Daoy (cell line): ENCODE measurements at places on chromosomes 16 and 17.
A peak's percentile ranks its signal among the peaks of the same experiment; 100 is the strongest.

- no peak for DNase-seq
Observed at GRCh38 chr17:55416470-55417052, 5.1 kb downstream of the MMD start.

GRCh38 chr16:13864689-13865088 lies 55.3 kb upstream of the ERCC4 start:
- no peak for DNase-seq

GRCh38 chr17:72240333-72240732 lies 119.5 kb downstream of the SOX9 start:
- DNase-seq, result no peak

- peak; percentile 97 for DNase-seq
Observed at GRCh38 chr17:42422958-42423712, at the start of gene CAVIN1. Gene CAVIN1 (minus strand): TSS chr17:42423256. CDS start chr17:42423097, 159 bp downstream.

DNA sequence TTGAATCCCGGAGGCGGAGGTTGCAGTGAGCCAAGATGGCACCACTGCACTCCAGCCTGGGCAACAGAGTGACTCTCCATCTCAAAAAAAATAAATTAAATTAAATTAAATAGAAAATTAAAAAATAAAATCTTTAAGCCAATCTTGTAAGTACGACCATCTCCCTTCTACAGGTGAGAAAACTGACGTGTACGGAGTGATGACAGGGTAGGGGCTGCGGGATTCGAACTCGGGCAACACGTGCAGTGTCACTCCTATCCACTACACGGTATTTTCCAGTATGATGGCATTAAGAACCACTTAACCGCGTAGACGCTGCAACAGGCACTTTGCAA lies 762 bp downstream of the WDR59 start:
- no peak for DNase-seq

DNA sequence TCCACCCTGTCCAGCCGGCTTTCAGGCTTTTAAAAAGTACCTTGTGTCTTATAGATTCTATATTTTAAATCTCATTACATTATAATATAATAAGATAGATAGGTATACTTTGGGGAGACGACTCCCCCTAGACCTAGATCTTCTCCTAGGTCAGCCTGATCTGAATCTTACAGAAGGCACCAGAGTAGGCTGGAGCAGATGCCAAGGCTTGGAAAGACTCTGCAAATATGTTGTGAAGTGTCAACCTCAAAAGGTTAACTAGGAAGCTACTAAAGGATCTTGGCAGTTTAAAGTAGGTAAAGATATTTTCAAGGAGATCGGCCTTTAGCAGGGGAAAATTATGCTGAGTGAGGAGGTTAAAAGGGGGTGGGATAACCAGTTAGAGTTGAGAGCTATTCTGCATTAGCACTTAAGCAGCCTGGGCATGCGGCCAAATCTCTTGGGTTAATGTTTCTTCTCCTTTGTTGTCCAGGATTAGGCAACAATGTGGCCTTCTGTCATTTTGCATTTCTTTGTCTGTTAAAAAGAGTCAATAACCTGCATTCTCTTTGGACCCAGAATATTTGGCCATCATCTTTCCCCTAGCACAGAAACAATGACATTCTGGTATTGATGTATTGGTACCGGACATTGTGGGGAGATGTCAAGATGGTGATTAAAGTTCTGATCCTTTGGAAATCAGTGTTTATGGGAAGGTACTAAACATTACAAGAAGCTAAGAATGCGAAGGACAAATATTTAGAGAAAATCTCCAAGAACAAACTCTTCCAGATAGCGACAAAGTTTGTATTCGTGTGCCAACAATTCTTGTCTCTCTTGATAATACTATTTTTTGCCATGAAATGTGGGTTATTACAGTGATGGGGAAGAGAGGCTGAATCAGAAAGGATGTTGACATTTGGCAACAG lies 51.2 kb upstream of the DHX40 start:
- DNase-seq, result peak; percentile 48

- DNase-seq, result no peak
Observed at GRCh38 chr17:73274490-73274889, 12.8 kb upstream of the CPSF4L start.

DNA sequence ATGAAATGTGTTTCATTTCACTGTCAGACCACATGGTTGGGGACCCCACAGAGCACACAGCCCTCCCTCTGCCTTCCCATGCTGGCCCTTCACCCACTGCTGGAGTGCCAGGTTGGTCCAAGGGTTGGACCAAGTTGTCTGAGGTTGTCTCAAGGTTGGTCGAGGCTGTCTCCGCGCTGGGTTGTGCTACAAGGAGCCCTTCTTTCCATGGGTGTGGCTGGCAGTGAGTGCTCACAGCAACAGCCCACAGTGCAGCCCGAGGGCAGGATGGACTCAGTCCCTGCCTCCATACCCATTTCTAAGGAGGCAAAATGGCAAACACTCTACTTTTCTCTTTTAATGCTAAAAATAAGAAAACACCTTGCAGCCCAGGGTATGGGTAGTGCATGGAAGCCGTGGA lies 35.8 kb upstream of the STH start:
- DNase-seq, result no peak

DNA sequence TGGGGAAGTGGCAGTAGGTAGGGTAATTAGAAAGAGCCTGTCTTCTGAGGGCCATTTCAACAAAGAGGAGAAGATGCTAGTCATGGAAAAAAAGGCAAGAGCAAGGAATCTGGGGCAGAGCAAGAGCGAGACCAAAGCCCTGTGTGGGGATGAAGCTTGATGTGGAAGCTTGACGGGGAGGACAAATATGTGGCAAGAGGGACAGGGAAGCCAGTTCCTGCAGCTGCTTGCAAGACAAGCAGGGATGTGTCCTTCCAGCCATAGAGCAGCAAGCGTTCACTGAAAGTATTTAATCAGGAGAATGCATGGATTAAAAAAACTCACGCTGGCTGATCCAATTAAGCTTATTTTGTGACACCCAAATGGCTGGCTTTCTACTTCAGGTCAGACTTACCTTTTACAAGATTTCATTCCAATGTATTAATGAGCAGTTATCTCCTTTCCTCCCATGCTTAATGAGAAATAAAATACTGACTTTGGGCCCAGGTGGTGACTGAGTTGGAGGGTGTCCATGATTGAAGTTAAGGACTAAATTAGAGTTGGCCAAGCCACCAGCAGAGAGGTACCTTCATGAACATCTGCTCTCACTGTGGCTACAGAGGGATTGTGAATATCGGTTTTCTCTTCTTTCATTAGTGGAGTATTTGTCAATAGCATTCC lies 76.8 kb downstream of the ABCA8 start:
- no peak for DNase-seq

GRCh38 chr16:57374067-57374534 lies 1.8 kb downstream of the CX3CL1 start:
- peak; percentile 56 for DNase-seq

GRCh38 chr17:39236981-39237441 lies 11.3 kb upstream of the STAC2 start:
- DNase-seq, result no peak

DNA sequence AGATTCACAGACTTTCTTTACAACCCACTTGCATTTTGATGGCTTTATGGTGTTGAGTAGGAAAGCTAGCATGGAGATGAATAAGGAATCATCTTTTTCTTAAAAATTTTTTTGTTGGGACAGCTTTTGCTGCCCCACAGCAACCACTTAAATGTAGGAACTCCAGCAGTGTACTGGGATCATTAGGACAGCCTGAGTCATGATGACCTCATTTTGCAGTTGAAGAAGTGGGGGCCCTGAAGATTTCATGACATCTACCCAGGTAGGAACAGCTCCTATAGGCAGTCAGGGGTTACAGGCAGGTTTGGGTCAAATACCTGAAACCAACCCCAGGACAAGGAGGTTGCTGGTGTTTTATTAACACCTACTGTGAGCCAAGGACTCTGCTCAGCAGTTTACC lies 2.1 kb downstream of the METTL22 start:
- DNase-seq, result peak; percentile 20

- DNase-seq, result no peak
Observed at GRCh38 chr16:30139583-30140481, 16.8 kb upstream of the MAPK3 start.

- no peak for DNase-seq
Observed at GRCh38 chr16:80851831-80852230, 47.4 kb upstream of the CDYL2 start.

DNA sequence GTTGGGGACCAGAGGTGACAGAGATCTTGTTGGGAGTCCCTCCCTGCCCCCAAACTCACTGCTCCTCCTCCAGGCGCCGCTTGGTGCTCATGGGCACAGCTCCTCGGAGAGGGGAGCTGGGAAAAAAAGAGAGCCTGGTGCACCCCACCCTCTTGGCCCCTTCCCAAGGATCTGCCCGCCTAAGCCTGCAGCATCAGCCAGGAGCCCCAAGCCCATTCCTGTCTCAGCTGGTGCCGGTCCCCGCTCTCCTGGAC lies 400 bp downstream of the HCFC1R1 start:
- peak; percentile 95 for DNase-seq

- no peak for DNase-seq
Observed at GRCh38 chr17:38353668-38354067, 2.0 kb downstream of the SOCS7 start.

DNA sequence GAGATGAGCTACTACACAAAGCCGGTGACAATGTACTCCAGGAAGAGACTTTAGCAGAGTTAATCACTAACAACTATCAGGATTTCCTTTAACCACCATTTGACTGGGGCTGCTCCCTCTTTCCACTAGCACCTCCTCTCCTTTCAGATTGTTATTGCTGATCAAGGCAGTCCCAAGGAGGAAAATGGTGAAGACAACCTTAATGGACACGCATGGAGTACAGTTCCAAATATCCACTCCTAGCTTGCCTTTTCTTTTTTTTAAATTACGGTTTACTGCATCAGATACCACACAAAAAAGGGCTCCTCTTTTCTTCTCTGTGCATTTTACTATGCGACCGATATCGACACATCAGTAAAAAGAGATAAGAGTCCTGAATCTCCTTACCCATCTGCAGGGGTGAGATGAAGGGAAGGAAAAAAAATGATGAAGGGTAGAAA lies 30.9 kb downstream of the FAM222B start:
- DNase-seq, result peak; percentile 27

DNA sequence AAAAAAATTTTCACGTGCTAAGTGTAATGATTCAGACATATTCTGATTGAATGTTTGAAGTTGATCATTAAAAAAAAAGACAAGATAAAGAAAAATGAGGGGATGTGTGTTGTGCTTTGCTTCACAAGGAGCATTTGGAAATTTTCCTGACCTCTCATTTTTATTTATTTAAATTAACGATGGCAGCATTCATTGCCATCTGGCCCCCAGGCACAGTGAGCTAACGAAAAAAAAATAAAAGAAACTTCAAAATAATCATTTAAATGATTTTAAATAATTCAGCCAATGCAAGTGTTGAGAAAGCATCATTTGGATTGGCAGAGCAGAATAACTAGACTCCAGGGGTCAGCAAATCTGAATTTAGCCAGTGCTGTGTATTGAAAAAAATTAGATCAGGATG lies 1037.2 kb downstream of the CDH11 start:
- no peak for DNase-seq

DNA sequence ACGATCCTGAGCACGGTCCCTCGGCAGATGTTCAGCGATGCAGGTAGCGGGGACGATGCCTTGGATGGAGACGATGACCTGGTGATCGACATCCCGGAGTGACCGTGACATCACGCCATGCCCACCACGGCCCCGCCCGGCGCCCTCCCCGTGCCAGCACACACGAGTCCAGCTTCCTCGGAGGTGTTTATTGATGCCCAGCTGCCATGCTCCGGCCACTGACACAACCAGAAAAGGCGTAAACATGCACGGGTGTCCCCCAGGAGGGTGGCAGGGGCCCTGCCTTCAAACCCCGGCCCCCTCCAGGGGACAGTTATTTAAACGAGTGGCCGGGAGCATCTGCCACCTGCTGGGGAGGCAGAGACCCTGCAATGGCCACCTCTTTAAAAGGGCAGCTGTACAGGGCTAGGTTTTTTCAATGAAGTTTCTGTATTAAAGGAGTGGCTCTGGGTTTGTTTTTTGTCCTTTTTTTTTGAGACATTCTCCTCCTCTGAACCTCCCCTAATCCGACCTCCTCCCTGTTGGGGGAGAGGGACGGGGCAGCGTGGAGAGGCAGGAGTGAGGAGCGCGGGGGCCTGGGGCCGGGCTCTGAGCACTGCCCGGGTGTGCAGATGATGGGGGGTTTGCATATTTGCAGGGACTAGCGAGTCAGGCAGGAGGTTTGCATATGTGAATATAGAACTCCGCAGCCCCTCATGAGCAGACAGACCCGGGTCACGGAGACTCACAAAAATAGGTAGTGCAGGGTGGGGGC lies 5.3 kb downstream of the DOC2A start:
- DNase-seq, result peak; percentile 39
